ENCODE measurements at places on chromosomes 3 and 15.

DNA sequence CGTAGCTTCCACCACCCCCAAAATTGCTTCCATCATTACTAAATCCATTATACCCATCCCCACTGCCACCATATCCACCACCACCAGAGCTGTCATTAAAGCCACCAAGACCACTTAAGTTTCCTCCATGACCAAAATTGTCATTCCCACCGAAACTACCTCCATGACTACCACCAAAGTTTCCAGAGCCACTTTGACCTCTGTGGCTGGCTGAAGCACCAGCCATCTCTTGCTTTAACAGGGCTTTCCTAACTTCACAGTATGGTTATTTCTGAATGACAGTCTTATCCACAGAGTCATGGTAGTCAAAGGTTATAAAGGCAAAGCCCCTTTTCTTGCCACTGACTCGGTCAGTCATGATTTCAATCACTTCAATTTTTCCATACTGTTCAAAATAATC is 24.3 kb upstream of the DENND4A start:
- no peak for DNase-seq

DNA sequence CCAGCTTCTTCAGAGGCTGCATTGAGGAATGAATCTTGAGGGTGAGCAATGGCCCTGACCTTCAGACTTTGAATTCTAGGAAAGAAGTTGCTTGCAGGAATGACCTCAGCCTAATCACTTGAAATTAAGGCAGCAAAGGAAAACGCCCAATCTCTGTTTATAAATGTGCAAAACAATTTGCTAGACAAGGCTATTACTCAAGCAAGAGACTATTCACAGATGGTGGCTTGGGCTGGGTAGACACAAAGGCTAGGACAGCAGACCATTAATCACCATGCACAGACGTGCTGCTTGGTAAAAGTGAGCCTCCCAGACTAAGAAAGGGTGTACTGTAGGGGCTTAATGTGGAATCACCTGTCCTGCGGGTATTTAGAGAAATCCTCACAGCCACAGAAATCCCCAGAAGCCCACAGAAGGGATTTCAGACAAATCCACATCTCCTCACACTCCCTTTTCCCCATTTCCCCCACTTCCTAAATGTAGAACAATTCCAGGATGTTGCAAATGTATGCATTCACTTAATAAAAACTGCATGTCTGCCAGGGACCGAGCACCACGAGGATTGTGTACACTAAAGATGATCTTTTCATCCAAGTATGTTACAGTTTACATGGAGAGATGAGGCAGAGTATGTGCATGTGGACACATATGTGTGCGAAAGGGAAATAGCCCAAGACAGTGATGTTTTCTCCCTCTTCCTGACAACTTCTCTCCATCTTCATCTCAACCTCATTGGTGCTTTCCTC is 259.5 kb downstream of the THSD4 start:
- no peak for DNase-seq

DNA sequence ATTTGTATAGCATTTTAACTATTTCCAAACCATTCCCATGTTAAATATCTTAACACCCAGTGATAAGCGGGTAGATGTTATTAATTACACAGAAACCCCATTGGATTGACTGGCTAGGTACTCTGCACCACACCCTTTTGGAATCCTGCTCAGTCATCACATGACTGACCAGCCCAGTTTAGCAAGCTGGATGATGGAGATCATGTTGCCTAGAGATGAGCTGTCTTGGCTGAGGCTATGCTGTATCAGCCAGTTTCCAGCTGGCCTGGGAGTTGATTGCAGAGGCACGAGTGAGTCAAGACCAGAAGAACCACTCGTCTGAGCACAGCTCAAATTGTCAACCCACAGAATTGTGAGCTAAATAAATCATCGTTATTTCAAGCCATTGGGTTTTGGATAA is 124.6 kb downstream of the ZNF621 start:
- DNase-seq: no peak

GRCh38 chr15:63517202-63517601 is 12.8 kb downstream of the USP3 start:
- no peak for DNase-seq

- peak; percentile 44 for DNase-seq
Measured at GRCh38 chr3:69914395-69914794, 85.1 kb upstream of the SAMMSON start.

- DNase-seq: no peak
Measured at GRCh38 chr15:67024314-67024997, 40.9 kb upstream of the SMAD3 start.

GRCh38 chr15:70427167-70428120 is 329.7 kb upstream of the TLE3 start:
- DNase-seq: peak; percentile 91

- DNase-seq: no peak
Measured at GRCh38 chr3:154307363-154307762, 16.9 kb downstream of the DHX36 start.

- DNase-seq: no peak
Measured at GRCh38 chr3:29329986-29330890, 49.4 kb downstream of the RBMS3 start.

DNA sequence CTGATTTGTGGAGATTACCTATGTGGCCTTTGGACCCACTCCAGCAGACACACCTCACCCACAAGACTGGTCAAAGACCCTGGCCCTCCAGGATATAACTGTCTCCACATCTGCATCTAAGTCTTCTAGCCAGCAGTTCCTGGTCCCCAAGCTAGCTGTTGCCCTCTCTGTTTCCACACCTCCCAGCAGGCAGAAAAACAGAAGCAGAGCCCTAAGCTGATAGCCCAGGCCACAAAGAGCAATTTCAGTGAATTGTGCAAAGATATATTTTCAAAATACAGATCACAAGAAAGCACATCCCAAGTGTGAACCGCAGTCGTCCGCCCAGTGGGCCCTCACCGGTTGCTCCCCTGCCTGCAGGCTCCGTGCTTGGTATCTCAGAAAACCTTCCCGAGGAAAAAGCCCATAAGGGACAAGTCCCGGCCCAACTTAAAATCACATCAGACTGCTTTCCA is 2.6 kb downstream of the TNIK start:
- DNase-seq: no peak

- DNase-seq: no peak
Measured at GRCh38 chr3:194277104-194277785, 73.9 kb downstream of the CPN2 start.

GRCh38 chr3:63662011-63662410 is 9.5 kb downstream of the SNTN start:
- DNase-seq: no peak

GRCh38 chr3:42419563-42419962 is 9.2 kb upstream of the LYZL4 start:
- DNase-seq: no peak

GRCh38 chr3:170055209-170055608 is 17.4 kb downstream of the GPR160 start:
- DNase-seq: no peak
